Activated CD4-positive, alpha-beta T cell treated with anti-CD3 and anti-CD28 coated beads, Interleukin-2, amount 10 ng/mL, durations not matched to agents 7 days and 5 days (primary cell): ENCODE measurements at places on chromosomes 2 and 18. TPM values are rescaled to one million over a fixed set of nuclear protein-coding genes. Genes with fewer than 3 reads are reported as not detected.

GRCh38 chr2:63465633-63466032, 122.6 kb downstream of the WDPCP start:
- no peak overlapping the region for H3K4me3 ChIP-seq
- no peaks in the 10 kb centered on the region for H3K27me3 ChIP-seq
- H3K4me1 ChIP-seq, result no peaks in the 10 kb centered on the region
- H3K36me3 ChIP-seq, result peaks cover 4% of the 10 kb centered on the region
- DNase-seq, result no peak
- no peak overlapping the region for H3K27ac ChIP-seq

DNA sequence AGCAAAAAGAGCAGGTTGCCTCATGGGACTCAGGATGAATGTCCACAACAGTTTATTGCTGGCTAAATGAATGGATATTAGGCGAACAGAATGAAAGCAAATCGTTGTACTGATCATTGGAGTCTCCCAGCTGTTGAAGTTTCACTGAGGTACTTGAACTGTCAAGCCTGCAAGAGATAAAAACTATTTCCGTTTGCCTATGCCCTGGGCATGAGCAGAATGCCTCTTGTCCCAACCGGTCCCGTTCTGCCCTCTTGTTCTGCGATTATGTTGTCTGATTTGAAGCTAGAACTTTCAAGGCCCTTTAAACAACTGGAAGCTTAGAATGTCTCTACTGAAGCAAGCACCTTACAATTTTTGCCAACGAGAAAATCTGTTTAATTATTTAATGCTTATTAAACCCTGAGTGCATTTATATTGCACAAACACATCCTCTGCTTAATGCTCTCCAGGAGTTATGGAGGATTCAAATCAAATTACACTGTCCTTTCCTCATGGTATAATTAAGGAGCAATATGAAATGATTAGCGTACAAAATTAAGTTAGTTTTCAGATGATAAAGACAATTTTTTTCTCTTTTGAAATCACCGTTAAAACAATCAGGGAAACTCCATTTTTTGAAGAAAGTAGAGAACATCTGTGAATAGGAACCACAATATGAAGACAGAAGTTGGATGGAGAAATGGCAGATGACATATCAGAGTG, 17.7 kb downstream of the QPCT start:
- no peaks in the 10 kb centered on the region for H3K36me3 ChIP-seq
- H3K4me1 ChIP-seq, result no peaks in the 10 kb centered on the region
- peaks cover 62% of the 10 kb centered on the region for H3K27me3 ChIP-seq
- H3K4me3 ChIP-seq, result no peak overlapping the region
- DNase-seq, result no peak

Gene TEKT4
- not detected for total RNA-seq

DNA sequence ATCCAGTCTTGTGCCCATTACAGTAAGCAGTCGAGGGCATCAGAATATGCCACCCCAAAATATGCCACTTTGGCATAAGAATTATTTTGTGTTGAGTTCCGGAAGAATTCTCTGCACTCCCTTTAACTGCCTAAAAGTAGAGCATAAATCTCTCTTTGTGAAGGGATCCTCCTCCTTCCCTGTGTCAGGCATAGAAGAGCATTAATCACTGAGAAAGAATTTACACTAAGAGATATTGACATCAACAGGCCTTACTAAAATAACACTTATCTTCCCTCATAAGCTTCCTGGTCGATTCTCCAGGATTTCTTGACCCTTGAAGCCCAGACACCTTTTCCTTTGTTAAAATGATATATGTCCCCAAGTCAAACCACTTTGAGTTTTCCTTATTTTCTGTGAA, 27.6 kb upstream of the KYNU start:
- H3K4me1 ChIP-seq, result no peaks in the 10 kb centered on the region
- no peak overlapping the region for H3K27ac ChIP-seq
- no peaks in the 10 kb centered on the region for H3K27me3 ChIP-seq
- H3K4me3 ChIP-seq, result no peak overlapping the region
- DNase-seq, result no peak
- no peaks in the 10 kb centered on the region for H3K36me3 ChIP-seq

DNA sequence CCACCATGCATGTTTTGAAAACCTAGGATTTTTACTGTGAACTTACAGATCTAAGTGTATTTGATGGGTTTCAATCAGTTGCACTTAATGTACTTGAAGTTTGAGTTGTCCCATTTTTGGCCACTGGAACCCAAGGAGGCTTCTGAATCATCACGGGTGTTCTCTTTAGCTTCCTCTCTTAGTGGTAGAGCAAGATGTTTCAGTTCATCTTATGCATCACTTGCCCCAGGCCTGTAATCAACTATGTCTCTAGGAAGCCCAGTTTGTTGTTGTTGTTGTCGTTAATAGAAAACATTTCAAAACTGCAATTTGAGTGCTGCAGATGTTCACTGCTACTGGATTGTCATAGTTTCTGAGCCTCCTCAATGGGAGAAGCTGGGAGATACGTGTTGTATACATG, 97.0 kb downstream of the FHOD3 start:
- H3K27ac ChIP-seq, result no peak overlapping the region
- H3K27me3 ChIP-seq, result no peaks in the 10 kb centered on the region
- DNase-seq, result no peak
- H3K4me1 ChIP-seq, result no peaks in the 10 kb centered on the region
- no peak overlapping the region for H3K4me3 ChIP-seq

Gene MYO1B
- total RNA-seq, result 0.74 TPM

DNA sequence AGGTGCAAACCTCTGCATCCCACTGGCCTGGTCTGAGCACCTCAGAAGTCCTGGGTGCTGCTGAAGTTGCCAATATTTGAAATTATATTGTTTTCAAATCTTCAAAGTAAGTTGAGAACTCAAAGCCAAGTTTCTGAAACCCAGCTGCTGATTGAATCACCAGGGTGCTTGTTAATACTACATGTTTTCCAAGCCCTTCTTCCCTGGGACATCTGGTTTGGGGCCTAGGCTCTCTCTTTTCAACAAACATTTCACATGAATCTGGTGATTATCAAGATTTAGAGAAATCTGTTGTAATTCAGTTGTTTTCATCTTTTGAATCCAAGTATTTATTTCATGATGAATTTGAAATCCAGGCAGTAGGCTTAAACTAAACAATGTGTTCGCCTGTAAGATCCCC, 24.4 kb downstream of the MLPH start:
- no peak overlapping the region for H3K4me3 ChIP-seq
- no peak overlapping the region for H3K27ac ChIP-seq
- H3K4me1 ChIP-seq, result no peaks in the 10 kb centered on the region

DNA sequence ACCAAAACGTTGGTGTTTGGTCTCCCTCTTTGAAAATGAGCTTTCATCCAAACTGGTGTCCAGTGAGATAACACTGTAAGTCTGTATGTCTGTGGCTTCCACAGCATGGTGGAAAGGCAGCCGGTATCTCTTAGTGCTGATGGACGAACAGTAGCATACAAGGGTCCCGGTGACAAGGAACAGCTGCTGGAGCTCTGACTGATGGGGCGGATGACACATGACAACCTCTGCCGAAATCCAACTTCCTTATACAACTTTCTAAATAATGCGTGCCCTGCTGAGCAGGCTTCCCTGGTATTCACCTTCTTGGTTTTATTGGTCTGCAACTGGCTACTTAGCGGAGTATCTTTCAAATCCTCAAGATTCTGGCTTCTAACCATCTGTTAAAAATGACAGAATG, 216.2 kb downstream of the SRBD1 start:
- DNase-seq, result no peak
- H3K27ac ChIP-seq, result no peak overlapping the region
- no peaks in the 10 kb centered on the region for H3K4me1 ChIP-seq
- H3K27me3 ChIP-seq, result no peaks in the 10 kb centered on the region
- H3K36me3 ChIP-seq, result peaks cover 6% of the 10 kb centered on the region

DNA sequence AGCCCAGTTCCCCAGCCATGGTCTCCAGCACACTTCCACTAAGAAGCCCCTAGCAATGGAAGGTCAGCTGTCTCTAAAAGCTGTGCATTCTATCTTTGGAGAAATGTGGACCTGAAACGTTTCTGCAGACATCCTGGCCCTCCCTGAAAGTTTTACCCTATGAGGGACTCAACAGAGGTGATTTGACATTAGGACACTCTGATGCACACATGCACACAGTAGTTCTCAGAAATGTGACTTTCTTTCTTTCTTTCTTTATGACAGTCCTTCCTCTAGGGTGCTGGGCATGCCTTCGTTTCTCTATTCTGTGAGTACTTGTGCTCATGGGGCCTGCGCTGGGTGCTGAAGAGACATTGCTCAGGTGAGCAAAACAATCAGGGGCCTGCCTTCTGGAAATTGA, 857.3 kb downstream of the RNF144A start:
- H3K27ac ChIP-seq, result no peak overlapping the region
- H3K4me3 ChIP-seq, result no peak overlapping the region
- no peaks in the 10 kb centered on the region for H3K36me3 ChIP-seq
- H3K27me3 ChIP-seq, result no peaks in the 10 kb centered on the region
- peaks cover 22% of the 10 kb centered on the region for H3K4me1 ChIP-seq
- no peak for DNase-seq

GRCh38 chr2:22843919-22844537, 541.0 kb upstream of the KLHL29 start:
- no peak overlapping the region for H3K4me3 ChIP-seq
- no peaks in the 10 kb centered on the region for H3K36me3 ChIP-seq
- DNase-seq, result no peak
- no peaks in the 10 kb centered on the region for H3K27me3 ChIP-seq
- no peak overlapping the region for H3K27ac ChIP-seq

DNA sequence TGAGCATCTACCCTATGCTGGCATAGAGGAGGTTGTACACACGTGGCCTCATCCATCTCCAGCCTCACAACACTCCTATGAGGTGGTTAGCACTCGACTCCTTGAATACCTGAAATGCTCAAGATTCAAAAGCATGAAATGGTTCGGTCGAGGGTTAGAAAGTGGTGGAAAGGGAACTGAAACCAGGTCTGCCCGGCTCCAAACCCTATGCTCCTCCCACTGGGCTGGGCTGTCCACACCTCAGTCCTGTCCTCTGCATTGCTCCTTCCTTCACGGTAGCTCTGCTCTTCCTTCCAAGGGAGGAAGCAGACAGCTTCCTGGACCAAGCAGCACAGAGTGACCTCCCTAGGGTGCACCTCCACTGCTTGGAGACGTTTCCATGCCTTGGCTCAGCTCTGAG, 565.2 kb upstream of the ID2 start:
- no peaks in the 10 kb centered on the region for H3K36me3 ChIP-seq
- no peak overlapping the region for H3K27ac ChIP-seq
- H3K4me3 ChIP-seq, result no peak overlapping the region
- no peak for DNase-seq
- no peaks in the 10 kb centered on the region for H3K27me3 ChIP-seq

Gene HSPD1
- 212 TPM for total RNA-seq

GRCh38 chr2:33426666-33427231, 49.7 kb upstream of the RASGRP3 start:
- DNase-seq, result no peak
- H3K27me3 ChIP-seq, result peaks cover 3% of the 10 kb centered on the region
- H3K4me3 ChIP-seq, result no peak overlapping the region
- H3K36me3 ChIP-seq, result no peaks in the 10 kb centered on the region
- no peaks in the 10 kb centered on the region for H3K4me1 ChIP-seq
